ENCODE measurements at places on chromosomes 11 and 22. TPM values are rescaled to one million over a fixed set of nuclear protein-coding genes. Genes with fewer than 3 reads are reported as not detected.

RIBC2 gene
- total RNA-seq = not detected

PHLDB1 gene
- total RNA-seq = 105 TPM

OR6T1 gene
- not detected for total RNA-seq

CD3G gene
- 0.24 TPM for total RNA-seq

BACE1 gene
- total RNA-seq = 11.9 TPM

CHRM1 gene
- total RNA-seq = not detected

PRG2 gene
- not detected for total RNA-seq

CASP5 gene
- not detected for total RNA-seq

PARVG gene
- total RNA-seq = 7.2 TPM

OR51B5 gene
- not detected for total RNA-seq

ISX gene
- total RNA-seq = not detected

ANO1 gene
- total RNA-seq = 10.2 TPM

GRCh38 chr11:19974886-19975285 is 185.4 kb downstream of the DBX1 start:
- DNase-seq = no peak

DNA sequence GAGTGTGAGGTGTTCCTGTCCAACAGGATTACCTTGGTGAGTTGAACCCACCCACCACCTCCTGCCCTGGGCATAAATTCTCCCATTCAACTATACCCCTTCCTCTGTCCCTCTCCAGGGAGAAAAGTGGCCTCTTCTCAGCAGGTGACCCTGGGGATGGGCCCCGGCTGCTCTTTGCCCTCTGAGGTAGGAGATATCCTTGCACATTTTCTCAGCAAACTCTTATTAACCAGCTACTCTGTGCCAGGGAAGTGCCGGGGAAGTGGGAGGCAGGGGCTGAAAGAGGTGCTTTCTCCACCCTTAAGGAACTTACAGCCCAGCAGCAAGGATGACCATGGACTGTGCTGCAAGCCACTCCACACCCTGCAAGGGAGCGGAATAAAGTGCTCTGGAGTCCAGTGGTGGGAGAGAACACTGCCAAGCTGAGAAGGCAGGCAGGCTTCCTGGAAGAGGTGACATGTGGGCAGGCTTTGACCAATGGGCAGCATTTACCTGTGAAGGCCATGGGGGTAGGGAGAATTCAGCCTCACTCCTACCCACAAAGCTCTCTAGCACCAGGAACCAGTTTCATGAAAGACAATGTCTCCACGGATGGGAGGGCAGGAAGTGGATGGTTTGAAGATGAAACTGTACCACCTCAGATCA is 21.9 kb upstream of the OAF start:
- no peak for DNase-seq

DNA sequence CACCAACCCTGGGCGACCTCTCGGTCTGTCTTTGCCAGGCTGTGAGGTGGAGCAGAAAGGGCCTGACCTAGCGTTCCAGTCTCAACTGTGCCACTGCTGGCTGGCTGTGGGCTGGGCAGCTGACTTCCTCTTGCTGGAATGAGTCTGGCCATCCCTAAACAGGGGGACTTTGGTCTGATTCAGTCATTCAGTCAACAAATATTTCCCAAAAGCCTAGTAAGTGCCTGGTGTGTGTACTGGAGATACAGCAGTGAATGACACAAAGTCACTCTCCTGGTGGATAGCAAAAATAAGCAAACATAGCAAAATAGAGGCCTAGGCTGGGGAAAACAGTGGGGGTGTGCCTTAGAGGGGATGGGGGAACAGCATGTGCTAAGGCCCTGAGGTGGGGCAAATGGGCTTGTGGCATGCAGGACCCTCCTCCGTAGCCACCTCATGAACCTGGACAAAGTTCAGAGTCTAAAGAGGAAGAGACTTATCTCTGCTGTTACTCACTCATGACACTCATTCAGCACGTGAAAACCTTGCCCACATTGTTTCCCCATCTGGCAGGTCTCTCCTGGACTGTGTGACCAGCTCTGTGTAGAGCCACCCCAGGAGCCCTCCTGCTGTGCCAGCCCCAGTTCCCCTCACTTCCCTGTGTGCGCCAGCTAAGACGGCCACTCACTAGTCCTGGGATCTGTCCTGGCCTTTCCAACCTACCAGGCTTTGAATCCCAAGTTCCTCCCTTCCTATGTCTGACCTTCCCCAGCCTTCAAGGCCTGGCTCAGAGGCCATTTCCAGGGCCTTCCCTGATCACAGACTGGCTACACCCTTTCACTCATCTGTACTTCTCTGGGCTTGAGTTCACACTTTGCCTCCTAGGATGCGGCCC is 4.7 kb downstream of the GUCD1 start:
- DNase-seq = no peak

- no peak for DNase-seq
Observed at GRCh38 chr22:49079027-49079725, 748.5 kb downstream of the BRD1 start.

- no peak for DNase-seq
Observed at GRCh38 chr11:119093942-119094815, 7.5 kb downstream of the DPAGT1 start.

- no peak for DNase-seq
Observed at GRCh38 chr22:46457502-46458488, 79.6 kb downstream of the CELSR1 start.

GRCh38 chr22:50600967-50601668 is 525 bp downstream of the MAPK8IP2 start:
- DNase-seq = no peak

DNA sequence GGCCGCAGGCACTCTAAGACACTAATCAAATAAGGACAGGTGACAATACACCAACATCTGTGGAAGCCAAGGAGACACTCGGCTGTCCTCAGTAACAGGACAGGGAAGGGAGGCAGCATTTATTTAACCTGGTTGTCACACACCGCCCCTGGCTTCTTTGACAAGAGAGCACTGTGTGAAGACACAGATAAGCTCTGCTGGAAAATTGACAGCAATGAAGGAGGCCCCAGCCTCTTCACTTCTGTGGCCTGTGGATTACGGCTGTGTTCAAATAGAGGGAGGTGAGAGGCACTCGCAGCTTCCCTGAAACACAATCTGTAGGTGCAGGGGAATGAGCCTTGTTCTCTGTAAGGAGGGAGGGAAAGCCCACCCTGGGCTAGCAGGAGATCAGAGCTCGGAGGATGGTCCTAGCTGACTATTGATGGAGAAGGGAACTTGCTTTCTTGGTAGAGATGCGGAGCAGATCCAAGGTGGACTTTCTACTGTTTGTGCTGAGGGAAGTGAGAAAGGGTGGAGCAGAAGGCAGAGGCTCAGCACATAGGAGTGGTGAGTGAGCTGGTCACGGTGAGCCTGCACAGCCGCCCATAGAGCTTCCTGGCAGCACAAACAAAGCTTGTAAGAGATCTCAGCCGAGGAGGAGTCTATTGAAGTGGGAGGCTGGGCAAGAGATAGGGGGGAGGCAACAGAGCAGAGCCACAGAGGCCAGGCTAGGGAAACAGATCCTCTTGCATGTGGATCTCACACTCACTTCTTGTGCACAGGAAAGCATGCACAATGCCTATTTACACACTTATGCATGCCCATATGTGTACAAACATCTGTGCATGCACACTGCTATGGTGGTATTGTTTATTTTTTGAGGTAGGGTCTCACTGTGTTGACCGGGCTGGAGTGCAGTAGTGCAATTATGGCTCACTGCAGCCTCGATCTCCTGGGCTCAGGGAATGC is 114.6 kb upstream of the THY1 start:
- DNase-seq = no peak

GRCh38 chr11:78140392-78141077 is 1.1 kb upstream of the ALG8 start:
- no peak for DNase-seq

- DNase-seq = no peak
Observed at GRCh38 chr11:112967082-112967481, 5.9 kb downstream of the NCAM1 start.

- no peak for DNase-seq
Observed at GRCh38 chr11:79219186-79220045, 221.4 kb downstream of the TENM4 start.

DNA sequence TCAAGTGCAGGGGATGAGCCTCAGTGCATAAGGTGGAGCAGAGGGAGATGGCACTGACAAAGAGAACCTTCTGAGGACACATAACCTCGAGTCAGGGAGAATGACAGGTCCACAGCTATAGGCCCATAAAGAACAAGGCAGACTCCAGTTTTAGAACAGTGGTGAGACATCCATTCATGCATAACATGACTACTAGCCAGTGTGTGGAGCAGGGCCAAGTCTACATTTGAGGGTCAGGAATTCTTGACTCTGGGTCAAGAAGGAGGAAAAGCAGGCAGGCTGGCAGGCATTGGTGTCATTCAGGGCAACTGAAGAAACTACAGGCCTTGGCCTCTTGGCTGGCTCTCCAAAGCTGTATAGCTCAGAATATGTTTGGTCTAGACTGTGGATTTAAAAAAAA is 54.9 kb downstream of the MTNR1B start:
- DNase-seq = no peak

GRCh38 chr11:43699870-43700269 is 19.3 kb downstream of the HSD17B12 start:
- no peak for DNase-seq

DNA sequence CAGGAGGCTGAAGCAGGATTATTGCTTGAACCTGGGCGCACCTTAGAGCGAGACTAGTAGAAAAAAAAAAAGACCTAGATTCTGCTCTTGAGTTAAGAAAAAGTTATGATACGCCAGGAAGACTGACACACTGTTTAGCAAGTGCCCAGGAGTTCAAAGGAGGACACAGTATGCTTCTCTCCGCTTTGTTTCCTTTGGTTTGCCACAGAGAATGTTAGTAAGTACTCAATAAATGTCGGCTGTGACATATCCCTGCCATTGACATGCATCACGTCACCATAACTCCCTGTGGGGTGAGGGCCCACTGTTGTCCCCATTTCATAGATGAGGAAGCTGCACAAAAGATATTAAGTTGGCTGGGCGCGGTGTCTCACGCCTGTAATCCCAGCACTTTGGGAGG is 7.1 kb downstream of the SPTBN2 start:
- DNase-seq = no peak

DNA sequence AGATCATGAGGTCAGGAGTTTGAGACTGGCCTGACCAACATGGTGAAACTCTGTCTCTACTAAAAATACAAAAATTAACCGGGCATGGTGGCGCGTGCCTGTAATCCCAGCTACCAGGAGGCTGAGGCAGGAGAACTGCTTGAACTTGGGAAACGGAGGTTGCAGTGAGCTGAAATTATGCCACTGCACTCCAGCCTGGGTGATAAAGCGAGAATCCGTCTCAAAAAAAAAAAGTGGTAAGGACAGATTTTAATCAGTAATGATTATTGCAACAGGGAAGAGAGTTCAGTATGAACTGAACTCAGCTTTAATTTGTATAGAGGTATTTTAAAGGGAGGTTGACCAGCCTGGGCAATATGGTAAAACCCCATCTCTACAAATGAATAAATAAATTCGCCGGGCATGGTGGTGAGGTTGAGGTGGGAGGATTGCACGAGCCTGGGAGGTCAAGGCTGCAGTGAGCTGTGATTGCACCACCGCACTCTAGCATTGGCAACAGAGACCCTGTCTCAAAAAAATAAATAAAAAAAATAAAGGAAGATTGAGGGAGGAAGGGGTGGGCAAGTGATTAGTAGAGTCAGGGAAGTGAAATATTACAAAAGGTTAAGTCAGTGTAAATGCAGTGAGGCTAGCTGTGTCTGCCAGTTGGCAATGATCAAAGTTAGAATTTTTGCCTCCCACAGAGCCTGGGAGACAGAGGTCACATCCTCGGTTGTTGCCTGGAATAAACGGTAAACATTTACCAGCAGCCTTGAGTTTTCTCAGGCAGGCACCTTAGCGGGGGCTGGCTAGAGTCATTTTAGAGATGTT is 2.6 kb upstream of the MCM5 start:
- DNase-seq = no peak

DNA sequence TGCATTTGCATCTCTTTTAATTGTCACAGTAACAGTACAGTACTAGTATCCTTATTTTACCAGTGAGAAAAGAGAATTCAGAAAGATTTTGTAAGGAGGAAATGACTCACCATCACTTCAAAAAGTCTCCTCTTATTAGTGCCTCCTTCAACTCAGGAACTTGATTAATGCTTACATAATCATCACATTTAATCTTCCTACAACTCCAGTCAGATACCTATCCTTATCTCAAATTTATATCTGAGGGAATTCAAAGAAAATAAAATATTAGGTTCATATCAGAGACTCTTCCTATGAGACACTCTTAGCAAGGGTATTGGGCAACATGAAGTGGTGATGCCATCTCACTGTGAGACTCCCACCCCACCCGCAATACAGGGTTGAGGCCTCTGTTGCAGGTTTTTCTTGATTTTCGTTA is 26.1 kb upstream of the CTSC start:
- no peak for DNase-seq

DNA sequence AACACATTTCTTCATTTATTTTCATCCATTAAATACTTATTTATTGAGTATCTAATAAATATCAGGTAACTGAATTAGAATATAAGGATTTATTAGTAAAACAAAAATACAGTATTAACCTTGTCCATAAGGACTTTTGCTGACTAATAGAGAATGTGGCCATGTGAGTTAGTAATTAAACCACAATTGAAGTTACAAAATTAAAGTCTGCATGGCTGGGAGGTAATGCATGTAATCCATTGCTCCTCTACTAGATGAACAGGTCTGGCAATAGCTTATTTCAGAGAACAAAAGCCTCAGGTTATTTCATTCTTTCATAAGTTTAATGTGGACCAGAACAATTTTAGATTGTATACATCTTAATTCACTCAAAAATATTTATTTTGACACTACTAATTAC is 9.9 kb upstream of the CARD18 start:
- DNase-seq = no peak

Measured in right atrium auricular region (tissue), 2 donors.